ENCODE measurements at places on chromosomes 3 and 15. TPM values are rescaled to one million over a fixed set of nuclear protein-coding genes. Genes with fewer than 3 reads are reported as not detected.

The ETFA gene
- total RNA-seq, result 90.0 TPM

The GPR27 gene
- 13.8 TPM for total RNA-seq

The TMEM158 gene
- total RNA-seq, result 35.5 TPM

DNA sequence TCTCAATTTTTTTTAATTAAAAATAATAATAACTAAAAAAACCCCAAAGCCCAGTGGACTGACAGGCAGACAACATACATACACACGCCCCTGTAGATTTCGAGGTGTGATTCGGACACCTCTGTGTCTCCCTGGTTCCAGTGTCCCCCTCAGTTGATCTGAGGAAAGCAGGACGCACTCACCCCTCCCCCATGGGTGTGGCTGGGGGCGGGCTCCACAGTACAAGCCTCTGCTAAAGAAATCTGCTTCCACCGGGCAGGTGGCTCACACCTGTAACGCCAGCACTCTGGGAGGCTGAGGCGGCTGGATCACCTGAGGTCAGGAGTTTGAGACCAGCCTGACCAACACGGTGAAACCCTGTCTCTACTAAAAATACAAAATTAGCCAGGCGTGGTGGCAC lies 33.8 kb upstream of the BLM start:
- DNase-seq, result no peak
- no peak overlapping the region for H3K27ac ChIP-seq
- H3K27me3 ChIP-seq, result no peaks in the 10 kb centered on the region
- no peaks in the 10 kb centered on the region for H3K36me3 ChIP-seq
- no peaks in the 10 kb centered on the region for H3K4me1 ChIP-seq
- H3K4me3 ChIP-seq, result no peak overlapping the region

DNA sequence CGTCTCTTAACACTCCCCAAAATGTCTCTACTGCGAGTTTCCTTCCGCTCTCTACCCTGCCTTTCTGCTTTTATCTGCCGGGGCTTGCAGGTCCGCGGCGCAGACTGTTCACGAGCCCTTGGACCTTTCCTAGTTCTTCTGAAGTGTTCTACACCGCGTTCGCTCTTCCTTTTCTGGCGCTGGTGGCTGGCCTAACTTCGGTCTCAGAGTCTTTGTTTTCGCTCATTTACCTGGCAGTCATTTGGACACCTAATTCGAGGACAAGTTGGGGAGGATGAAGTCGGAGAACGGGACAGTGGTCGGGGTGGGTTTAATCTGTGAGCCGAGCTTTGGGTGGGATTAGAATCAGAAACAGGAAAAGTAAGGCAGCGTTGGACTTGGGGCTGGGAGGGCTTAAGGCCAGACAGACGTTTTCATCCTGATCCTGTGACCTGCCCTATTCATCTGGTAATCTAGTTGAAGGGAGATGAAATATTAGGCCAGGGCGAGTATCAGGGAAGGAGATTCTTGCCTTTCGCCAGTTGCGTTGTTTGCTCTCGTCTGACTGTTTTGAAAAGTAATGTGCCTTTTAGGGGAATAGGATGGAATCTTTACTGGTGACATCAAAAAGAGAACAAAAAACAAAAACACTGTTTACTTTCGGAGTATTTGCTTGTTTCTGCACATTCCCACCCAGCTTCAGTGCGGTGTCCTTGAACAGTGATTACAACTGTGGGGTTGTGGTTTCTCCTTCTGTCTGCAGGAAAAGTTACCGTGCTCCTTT lies 1.8 kb downstream of the DIPK2A start:
- peak overlapping the region; percentile 92 for H3K4me3 ChIP-seq
- DNase-seq, result no peak
- no peak overlapping the region for H3K27ac ChIP-seq
- no peaks in the 10 kb centered on the region for H3K27me3 ChIP-seq
- no peaks in the 10 kb centered on the region for H3K36me3 ChIP-seq

DNA sequence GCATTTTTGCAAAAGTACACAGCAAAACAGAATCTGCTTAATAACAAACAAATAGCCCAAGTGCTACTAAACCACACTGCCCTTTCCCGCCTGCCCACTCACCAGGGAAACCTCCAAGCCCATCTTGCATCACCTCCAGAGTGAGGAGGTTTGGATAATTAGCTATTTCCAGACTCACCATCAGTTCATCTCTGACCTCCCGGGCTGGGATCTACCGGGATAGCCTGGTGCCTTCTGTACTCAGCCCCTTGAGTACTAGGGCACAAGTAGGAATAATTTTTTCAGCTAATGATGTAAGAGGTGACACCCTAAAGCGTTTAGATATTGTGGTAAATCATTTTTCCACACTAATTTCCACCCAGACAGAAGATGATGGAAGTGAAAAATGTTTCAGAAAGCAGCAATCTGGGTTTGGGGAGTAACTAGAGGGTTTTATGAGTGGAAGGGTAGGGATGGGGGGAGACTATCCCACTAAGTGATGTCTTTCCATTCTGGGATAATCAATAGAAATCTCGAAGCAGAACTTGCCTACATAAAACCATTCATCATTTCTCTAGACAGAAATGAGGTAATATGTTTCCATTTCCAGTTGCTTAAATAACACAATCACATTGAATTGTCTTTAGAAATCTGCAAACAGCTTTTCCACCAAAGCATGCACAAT lies 40.9 kb downstream of the TAFA4 start:
- H3K4me1 ChIP-seq, result peaks cover 5% of the 10 kb centered on the region
- no peak overlapping the region for H3K27ac ChIP-seq
- no peak for DNase-seq

The INSYN1 gene
- 13.1 TPM for total RNA-seq

GRCh38 chr3:136546720-136547119 lies 205.5 kb downstream of the STAG1 start:
- H3K4me1 ChIP-seq, result no peaks in the 10 kb centered on the region
- no peak overlapping the region for H3K27ac ChIP-seq
- H3K4me3 ChIP-seq, result no peak overlapping the region
- DNase-seq, result no peak

DNA sequence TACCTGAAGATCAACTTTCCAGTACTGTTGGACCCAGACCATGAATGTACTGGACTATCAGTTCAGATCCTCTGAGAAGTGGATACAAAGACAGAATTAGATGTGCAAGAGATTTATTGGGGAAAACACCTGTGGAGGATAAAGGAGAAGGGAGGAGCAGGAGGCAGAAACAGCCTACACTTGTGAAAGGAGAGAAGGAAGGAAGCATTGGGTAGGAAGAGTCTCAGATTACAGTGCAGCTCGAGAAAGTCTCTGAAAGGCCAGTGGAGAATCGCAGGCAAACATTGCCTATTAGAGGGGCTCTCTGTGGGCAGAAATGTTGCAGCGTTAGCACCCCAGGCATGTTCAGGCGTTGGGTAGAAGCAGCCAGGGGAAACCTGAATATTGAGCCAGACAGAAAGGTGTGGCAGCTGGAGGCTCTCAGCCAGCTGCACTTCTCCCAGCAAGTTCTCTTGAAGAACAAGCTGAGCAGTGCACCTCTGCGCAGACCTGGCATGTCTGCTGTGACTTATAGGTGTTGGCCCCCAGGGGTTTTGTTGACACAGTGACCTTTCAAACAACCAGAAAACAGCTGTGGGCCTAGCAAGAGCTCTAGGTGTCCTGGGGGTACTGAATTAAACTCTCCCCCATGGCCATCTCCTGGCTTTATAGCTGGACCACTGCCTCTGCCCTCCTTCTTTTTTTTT lies 7.0 kb downstream of the CHST14 start:
- H3K4me3 ChIP-seq, result no peak overlapping the region
- H3K36me3 ChIP-seq, result no peaks in the 10 kb centered on the region
- no peak for DNase-seq
- no peak overlapping the region for H3K27ac ChIP-seq

DNA sequence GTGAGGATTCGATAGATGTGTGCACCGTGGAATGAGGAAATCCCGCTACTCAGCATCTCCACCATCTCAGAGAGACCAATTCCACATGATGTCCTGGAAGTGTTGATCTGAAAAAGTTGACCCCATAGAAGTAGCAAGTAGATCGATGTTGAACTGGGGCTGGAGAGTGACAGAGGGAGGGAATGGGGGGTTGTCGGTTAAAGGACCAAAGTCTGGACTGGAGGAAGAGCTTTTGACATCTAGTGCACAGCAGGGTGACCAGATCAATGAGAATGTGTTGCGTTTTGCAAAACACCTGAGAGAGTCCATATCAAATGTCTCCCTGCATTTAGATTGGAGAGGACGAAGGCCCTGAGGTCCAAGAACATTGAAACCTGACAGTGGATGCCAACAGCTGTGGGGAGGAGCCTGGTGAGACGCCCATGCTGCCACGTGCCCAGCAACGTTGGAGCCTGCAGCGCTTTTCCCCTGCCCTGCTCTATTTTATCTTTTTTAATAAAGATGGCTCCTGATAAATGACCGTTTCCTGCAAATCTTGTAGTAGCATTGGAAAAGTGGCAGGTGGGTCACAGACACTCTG lies 30.1 kb upstream of the RPL32 start:
- DNase-seq, result no peak
- H3K27me3 ChIP-seq, result peaks cover 20% of the 10 kb centered on the region
- H3K4me1 ChIP-seq, result peaks cover 2% of the 10 kb centered on the region
- H3K36me3 ChIP-seq, result no peaks in the 10 kb centered on the region

- H3K4me1 ChIP-seq, result peaks cover 2% of the 10 kb centered on the region
- no peaks in the 10 kb centered on the region for H3K36me3 ChIP-seq
- no peak overlapping the region for H3K27ac ChIP-seq
- H3K27me3 ChIP-seq, result no peaks in the 10 kb centered on the region
- H3K4me3 ChIP-seq, result no peak overlapping the region
Observed at GRCh38 chr3:169748670-169749069, 16.2 kb downstream of the TERC start.

DNA sequence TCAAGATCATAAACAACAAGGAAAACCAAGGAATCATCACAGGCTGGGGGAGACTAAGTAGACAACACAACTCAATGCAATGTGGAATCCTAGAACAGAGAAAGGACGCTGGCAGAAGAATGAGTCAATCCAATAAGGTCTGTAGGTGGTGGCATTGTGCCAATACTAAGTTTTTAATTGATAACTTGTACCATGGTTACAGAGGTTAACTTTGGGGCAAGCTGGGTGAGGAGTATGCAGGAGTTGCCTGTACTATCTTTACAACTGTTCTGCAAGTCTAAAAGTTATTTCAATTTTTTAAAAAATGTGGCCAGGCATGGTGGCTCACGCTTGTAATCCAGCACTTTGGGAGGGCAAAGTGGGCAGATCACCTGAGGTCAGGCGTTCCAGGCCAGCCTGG lies 46.2 kb downstream of the RORA start:
- H3K27me3 ChIP-seq, result no peaks in the 10 kb centered on the region
- H3K36me3 ChIP-seq, result no peaks in the 10 kb centered on the region
- no peaks in the 10 kb centered on the region for H3K4me1 ChIP-seq
- no peak overlapping the region for H3K4me3 ChIP-seq
- no peak for DNase-seq

GRCh38 chr3:141681390-141681780 lies 56.7 kb upstream of the RNF7 start:
- DNase-seq, result no peak
- H3K4me3 ChIP-seq, result no peak overlapping the region
- H3K27ac ChIP-seq, result no peak overlapping the region
- H3K36me3 ChIP-seq, result no peaks in the 10 kb centered on the region

DNA sequence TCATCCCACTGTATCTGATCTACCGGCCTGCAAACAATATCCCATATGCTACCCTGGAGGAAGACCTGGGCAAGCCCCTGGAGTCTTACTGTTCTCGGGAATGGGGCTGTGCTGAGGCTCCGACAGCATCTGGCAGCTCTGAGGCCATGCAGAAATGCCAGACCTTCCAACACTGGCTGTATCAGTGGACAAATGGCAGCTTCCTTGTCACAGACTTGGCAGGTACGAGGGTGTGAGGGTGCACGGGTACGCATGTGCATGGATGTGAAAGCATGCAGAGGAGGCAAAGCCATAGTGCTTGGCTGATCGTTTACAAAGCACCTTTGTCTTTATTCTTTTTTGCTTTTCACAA lies 20.0 kb upstream of the SLC28A1 start:
- H3K27me3 ChIP-seq, result no peaks in the 10 kb centered on the region
- no peaks in the 10 kb centered on the region for H3K36me3 ChIP-seq
- H3K4me1 ChIP-seq, result no peaks in the 10 kb centered on the region
- no peak overlapping the region for H3K27ac ChIP-seq

GRCh38 chr3:114878114-114878839 lies 268.8 kb downstream of the ZBTB20 start:
- H3K36me3 ChIP-seq, result no peaks in the 10 kb centered on the region
- no peaks in the 10 kb centered on the region for H3K27me3 ChIP-seq
- no peak overlapping the region for H3K4me3 ChIP-seq
- DNase-seq, result no peak

DNA sequence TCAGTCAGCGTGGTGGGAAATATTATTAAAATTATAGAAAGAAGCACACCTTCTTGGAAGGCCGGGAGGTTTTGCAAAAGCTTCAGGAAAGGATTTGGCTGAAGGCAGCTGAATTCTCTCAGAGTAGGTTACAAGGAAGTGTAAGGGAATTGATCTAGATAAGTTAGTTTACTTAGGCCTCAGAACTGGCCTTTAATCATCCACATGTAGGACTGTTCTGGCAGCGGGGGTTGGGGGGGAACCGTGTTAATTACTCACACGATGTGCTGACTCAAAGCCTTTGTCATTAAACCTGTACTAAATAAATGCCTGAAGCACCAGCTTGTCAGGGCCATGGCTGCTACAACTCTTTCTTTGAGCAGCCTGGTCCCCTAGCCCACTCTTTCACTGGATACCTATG lies 12.8 kb downstream of the ASB14 start:
- H3K4me1 ChIP-seq, result no peaks in the 10 kb centered on the region
- no peaks in the 10 kb centered on the region for H3K36me3 ChIP-seq
- no peak overlapping the region for H3K4me3 ChIP-seq

DNA sequence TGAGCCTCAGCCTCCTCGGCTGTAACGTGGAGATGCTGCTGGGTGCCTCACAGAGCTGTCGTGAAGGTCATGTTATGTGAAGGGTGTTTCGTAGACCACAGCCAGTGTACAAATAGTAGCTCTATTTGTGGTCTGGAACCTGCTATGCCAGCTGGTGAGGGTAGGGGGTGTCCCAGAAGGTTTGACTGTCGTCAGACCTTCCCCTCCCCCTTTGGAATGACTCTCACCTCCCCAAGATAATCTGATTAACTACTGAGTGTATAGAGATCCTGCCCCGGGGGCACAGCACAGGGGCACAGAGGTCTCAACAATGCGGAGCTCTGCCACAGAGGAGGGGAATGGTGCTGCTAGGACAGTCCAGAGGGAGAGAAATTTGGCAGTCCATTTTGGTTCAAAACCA lies 20.5 kb downstream of the FGD5 start:
- no peak overlapping the region for H3K27ac ChIP-seq
- H3K36me3 ChIP-seq, result no peaks in the 10 kb centered on the region
- no peaks in the 10 kb centered on the region for H3K27me3 ChIP-seq
- H3K4me3 ChIP-seq, result no peak overlapping the region

GRCh38 chr3:164851905-164852304 lies 226.4 kb downstream of the SI start:
- DNase-seq, result no peak
- H3K4me1 ChIP-seq, result peaks cover 11% of the 10 kb centered on the region
- no peaks in the 10 kb centered on the region for H3K27me3 ChIP-seq
- no peak overlapping the region for H3K27ac ChIP-seq

DNA sequence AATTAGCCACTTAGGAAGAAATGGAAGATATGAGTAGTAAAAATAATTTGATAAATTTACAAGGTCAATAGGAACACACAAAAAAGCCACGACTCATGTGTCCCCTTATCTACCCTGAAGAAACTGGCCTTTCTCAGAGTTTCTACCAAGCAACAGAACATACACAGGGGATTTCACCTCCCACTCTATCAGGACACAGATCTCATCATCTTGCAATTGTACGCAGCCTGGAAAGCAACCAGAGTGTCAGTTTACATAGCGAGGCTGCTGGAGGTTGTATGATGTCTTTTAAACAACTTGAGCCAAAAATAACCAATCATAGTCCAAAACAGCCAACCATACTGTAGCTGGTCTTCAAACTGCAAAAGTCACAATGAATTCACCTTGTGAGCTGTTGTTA lies 19.7 kb upstream of the LMOD3 start:
- no peaks in the 10 kb centered on the region for H3K36me3 ChIP-seq
- H3K27ac ChIP-seq, result no peak overlapping the region
- no peak for DNase-seq
- H3K4me3 ChIP-seq, result no peak overlapping the region

All from H1 (cell line).